ENCODE measurements at places on chromosomes 2 and 18. TPM values are rescaled to one million over a fixed set of nuclear protein-coding genes. Genes with fewer than 3 reads are reported as not detected.

ADCYAP1 gene
- not detected for total RNA-seq

ABHD3 gene
- total RNA-seq = 27.6 TPM

ATP5MC3 gene
- 68.9 TPM for total RNA-seq

GCG gene
- total RNA-seq = not detected

TDRD15 gene
- total RNA-seq = 1.1 TPM

CLK1 gene
- 409 TPM for total RNA-seq

DNA sequence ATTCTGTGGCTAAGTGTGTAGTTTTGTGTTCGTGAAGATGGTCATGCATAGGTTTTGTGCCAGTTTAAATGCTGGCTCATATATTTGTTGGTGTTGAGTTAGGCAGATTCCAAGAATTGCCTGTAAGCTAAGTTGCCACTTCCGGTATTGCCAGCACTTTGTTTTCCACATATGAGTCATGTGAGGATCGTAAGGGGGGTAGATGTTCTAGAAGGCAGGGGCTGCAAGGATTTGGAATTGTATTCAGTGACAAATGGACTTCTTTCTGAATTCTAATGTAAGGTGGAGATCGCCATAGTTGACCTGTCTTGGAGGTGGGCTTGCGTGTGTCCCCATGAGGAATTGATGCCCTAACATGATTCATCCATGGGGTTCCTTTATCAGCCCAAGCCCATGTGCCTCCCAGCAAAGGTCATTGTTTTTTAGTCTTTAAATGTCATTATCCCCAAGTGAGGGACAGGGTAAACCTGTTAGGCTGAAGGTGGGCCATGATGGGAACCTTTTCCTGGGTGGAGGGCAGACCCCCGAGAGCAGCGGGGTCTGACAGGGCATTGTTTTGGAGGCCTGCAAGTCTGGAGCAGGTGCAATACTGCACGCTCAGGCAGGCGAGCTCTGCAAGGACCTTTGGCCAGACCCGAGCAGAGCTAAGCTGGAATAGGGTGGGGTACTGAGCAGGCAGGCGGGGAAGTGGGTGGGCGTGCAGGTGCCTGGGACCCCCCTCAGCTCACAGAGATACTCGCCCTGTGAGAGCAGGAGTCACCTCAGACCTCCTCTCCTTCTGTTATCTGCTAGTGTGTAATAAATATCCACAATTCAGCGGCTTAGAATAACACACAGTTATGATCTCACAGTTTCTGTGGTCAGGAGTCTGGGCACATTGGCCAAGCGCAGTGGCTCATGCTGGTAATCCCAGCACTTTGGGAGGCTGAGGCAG lies 77.4 kb downstream of the LRRFIP1 start:
- DNase-seq = no peak
- no peak overlapping the region for H3K27ac ChIP-seq
- H3K36me3 ChIP-seq = no peaks in the 10 kb centered on the region
- peaks cover 79% of the 10 kb centered on the region for H3K4me1 ChIP-seq
- no peak overlapping the region for H3K4me3 ChIP-seq

DNA sequence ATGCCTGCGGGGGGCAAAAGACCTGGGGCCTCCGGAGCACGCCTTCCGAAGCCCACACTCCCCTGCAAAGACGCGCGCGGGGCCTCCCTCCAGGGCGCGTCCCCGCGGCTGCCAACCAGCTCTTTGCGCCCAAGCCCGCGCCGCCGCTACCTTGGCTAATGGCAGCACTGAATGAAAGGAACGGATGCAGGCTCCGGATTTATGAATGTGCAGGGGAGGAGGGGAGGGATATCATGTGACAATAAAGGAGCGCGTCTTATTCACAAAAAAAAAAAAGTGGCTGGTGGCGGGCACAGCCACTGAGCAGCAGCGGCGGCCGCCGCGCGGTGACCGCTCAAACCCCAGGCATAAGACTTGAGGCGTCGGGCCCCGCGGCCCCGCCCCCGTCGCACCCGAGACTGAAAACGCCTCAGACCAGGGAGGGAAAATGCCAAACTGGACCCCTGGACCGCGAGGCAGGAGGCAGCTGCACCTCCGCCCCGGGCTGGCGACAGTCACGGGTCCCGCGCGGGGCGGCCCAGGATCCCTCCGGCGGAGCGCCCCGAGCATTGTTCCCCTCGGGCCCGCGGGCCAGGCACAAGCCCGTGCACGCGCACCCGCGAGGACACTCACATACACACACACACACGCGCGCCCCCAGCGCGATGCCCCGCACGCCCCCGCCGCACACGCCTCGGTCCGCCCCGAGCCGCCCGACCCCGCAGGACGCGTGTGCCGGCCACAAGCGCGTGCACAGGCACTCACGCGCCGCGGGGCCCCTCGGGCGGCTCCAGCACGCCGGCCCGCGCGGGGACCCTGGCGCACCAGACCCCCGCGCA lies 1.6 kb downstream of the SPRED2 start:
- H3K27me3 ChIP-seq = no peaks in the 10 kb centered on the region
- DNase-seq = peak; percentile 84
- peak overlapping the region; percentile 70 for H3K4me3 ChIP-seq

- no peak overlapping the region for H3K4me3 ChIP-seq
- no peaks in the 10 kb centered on the region for H3K4me1 ChIP-seq
- DNase-seq = no peak
These were observed 97.5 kb downstream of the ZNF407 start for GRCh38 chr18:74695170-74695569.

DNA sequence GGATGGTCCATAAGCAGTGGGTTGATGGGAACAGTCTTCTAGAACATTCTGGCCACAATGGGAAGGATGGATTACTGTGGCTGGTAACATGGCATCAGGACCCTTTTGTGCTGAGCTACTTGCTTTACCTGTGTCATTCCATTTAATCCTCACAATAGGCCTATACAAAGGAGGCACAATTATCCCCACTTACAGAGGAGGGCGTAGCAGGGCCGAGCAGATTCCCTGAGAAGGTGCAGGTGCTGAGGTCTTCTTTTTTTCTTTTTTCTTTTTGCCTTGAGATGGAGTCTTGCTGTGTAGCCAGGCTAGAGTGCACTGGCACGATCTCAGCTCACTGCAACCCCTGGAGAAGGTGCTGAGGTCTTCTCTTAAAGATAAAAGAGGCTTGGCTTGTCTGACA lies 6.7 kb upstream of the LRRC30 start:
- no peak for DNase-seq
- H3K4me3 ChIP-seq = no peak overlapping the region
- H3K27ac ChIP-seq = no peak overlapping the region
- H3K4me1 ChIP-seq = no peaks in the 10 kb centered on the region
- no peaks in the 10 kb centered on the region for H3K27me3 ChIP-seq

DNA sequence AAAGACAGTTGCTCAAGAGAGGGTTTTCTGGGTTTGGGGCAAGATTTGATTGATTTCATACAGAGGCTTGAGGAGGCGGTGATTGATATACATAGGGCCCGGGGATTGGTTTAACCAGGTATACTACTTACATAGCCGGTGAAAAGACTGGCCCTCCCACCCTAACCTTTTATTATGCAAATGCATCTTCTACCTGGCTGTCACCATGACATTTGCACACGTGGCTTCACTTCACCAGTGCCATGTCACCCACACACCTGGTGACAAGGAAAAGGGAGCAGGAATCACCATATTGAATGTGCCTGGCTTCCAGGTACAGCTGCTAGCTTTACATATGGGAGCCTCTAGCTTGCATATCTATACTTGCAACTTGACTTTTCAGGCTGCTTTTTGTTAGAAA lies 9.7 kb downstream of the ERMN start:
- no peaks in the 10 kb centered on the region for H3K27me3 ChIP-seq
- no peak for DNase-seq
- H3K4me3 ChIP-seq = no peak overlapping the region
- no peaks in the 10 kb centered on the region for H3K36me3 ChIP-seq
- no peaks in the 10 kb centered on the region for H3K4me1 ChIP-seq

- H3K36me3 ChIP-seq = no peaks in the 10 kb centered on the region
- no peak for DNase-seq
- peaks cover 12% of the 10 kb centered on the region for H3K4me1 ChIP-seq
- no peak overlapping the region for H3K4me3 ChIP-seq
- H3K27me3 ChIP-seq = no peaks in the 10 kb centered on the region
These were observed 8.1 kb upstream of the RAB17 start for GRCh38 chr2:237598468-237599208.

GRCh38 chr2:134284119-134284670 lies 30.3 kb downstream of the MGAT5 start:
- no peak overlapping the region for H3K4me3 ChIP-seq
- DNase-seq = no peak
- peak overlapping the region; percentile 80 for H3K27ac ChIP-seq
- H3K36me3 ChIP-seq = peaks cover 12% of the 10 kb centered on the region
- H3K4me1 ChIP-seq = peaks cover 100% of the 10 kb centered on the region

DNA sequence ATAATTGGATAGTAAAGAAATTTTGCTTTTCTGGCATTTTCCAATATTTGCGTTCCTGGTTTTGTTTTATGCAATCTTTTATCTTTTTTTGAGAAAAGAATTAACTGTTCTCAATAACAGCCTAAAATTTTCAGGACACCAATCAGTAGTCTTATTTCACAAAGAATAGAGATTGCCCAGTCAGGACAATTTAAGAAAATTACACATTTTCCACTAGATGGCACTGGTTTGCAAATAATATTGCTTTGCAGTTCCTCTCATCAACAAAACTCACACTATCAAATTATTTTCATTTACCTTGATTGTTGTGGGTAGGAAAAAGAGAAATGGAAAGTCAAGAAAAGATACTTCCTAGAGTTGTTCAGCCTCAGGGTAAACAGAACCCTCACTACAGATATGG lies 2.4 kb upstream of the RBM45 start:
- H3K27me3 ChIP-seq = no peaks in the 10 kb centered on the region
- H3K4me3 ChIP-seq = no peak overlapping the region
- H3K4me1 ChIP-seq = peaks cover 12% of the 10 kb centered on the region
- DNase-seq = peak; percentile 39
- H3K27ac ChIP-seq = no peak overlapping the region

DNA sequence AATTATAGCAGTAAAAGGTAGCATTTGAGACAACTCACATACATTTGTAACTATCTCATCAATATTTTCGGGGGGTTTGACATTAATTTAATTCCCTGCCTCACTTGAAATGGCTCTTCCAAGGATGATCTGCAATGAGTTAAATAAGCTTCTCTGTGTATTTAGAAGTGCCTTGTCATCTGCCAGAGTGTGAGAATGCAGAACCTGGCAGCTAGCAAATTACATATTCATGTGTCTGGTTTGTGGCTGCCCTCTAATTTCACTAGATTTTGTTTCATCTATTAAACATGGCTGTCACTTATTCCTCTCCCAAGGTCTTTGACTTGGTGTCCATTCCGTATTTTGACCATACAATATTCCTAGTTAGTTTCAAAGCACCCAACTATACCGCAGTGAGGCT lies 158.3 kb upstream of the CAVIN2 start:
- H3K27ac ChIP-seq = no peak overlapping the region
- no peaks in the 10 kb centered on the region for H3K27me3 ChIP-seq
- no peaks in the 10 kb centered on the region for H3K36me3 ChIP-seq
- H3K4me3 ChIP-seq = no peak overlapping the region
- no peaks in the 10 kb centered on the region for H3K4me1 ChIP-seq

DNA sequence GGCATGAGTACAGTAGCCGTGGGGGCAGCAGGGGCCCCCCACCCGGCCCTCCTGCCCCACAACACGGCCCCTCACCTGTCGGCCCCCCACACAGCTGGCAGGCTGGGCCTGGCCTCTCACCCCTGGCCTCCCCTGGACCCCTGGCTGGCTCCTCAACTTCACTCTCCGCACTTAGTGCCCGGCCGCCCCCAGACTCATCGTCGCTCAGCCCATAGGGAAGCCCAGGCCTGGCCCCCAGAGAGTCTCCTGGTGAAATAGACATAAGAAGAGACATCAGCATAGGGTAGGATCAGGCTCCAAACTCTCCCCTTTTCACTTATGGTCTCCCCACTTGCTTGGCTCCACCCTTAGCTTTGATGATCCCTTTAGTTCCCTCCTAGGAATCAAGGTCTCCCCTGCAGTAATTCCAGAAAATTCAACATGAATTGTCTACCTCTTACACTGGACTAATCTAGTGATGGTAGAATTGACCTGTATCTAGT lies 1.7 kb downstream of the ZNF513 start:
- H3K4me1 ChIP-seq = peaks cover 20% of the 10 kb centered on the region
- H3K4me3 ChIP-seq = no peak overlapping the region

DNA sequence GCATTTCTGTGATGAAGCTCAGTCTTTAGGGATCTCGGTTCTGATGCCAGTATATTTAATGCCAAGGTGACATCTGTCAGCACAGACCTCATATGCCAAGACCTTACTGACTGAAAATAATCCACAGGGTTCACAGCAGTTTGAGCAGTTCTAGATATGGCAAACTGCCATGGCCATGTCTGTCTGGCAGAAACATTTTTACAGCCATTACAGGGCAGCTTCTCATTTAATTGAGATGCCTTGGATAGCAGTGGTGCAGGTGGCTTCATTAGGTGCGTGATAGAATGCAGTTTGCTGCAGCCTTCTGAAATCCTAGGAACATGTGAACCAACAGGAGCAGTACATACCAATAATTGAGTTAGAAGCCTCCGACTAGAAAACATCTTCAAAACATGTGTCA lies 510.6 kb downstream of the XIRP2 start:
- no peak overlapping the region for H3K27ac ChIP-seq
- no peak for DNase-seq
- H3K27me3 ChIP-seq = no peaks in the 10 kb centered on the region
- no peak overlapping the region for H3K4me3 ChIP-seq

DNA sequence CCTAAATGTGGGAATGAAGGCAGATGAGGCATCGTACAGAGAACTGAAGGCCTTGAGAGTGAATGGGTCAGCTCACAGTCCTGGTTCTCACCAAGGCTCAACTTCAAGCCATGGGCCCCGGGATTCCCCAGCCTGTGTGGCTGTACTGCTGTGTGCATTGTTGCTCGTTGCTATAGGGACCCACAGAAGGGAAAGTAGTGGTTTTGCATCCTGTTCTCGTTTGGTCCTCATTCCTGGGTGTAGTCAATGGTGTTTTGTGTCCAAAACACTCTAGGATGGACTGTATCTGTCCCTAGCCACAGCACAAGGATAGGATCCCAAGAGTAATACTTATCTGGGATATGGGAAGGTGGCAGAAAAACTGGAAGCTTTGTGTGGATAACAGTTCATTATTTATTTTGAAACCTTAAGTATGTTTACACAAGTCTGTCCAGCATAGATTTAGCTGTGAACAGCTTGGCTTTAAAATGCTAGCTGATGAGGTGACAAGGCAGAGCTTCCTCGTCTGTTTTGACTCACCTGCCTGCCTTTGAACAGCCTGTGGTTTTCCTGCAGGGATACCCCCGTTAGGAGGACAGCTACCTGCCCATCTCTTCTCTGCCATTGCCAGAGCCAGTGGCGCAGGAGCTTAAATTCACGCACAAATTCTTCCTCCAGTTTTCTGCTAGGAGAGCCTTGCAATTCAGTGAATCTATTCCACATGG lies 85.0 kb downstream of the WDSUB1 start:
- H3K27ac ChIP-seq = no peak overlapping the region
- no peaks in the 10 kb centered on the region for H3K27me3 ChIP-seq
- DNase-seq = peak; percentile 29
- H3K4me1 ChIP-seq = peaks cover 3% of the 10 kb centered on the region
- H3K36me3 ChIP-seq = no peaks in the 10 kb centered on the region

GRCh38 chr2:186590759-186591505 lies 1.1 kb downstream of the ITGAV start:
- H3K27me3 ChIP-seq = no peaks in the 10 kb centered on the region
- peaks cover 17% of the 10 kb centered on the region for H3K4me1 ChIP-seq
- H3K27ac ChIP-seq = no peak overlapping the region
- peak; percentile 42 for DNase-seq

- no peak for DNase-seq
- no peak overlapping the region for H3K27ac ChIP-seq
- no peak overlapping the region for H3K4me3 ChIP-seq
These were observed 49.5 kb downstream of the TFCP2L1 start for GRCh38 chr2:121235542-121235941.

GRCh38 chr2:221618007-221618406 lies 45.9 kb upstream of the EPHA4 start:
- H3K27me3 ChIP-seq = no peaks in the 10 kb centered on the region
- no peaks in the 10 kb centered on the region for H3K4me1 ChIP-seq
- no peaks in the 10 kb centered on the region for H3K36me3 ChIP-seq
- DNase-seq = no peak
